Ascending aorta (tissue), 2 donors: ENCODE measurements at places on chromosomes 7 and 10.

- DNase-seq: no peak
Observed at GRCh38 chr7:8131694-8132605, 130.0 kb downstream of the ICA1 start.

DNA sequence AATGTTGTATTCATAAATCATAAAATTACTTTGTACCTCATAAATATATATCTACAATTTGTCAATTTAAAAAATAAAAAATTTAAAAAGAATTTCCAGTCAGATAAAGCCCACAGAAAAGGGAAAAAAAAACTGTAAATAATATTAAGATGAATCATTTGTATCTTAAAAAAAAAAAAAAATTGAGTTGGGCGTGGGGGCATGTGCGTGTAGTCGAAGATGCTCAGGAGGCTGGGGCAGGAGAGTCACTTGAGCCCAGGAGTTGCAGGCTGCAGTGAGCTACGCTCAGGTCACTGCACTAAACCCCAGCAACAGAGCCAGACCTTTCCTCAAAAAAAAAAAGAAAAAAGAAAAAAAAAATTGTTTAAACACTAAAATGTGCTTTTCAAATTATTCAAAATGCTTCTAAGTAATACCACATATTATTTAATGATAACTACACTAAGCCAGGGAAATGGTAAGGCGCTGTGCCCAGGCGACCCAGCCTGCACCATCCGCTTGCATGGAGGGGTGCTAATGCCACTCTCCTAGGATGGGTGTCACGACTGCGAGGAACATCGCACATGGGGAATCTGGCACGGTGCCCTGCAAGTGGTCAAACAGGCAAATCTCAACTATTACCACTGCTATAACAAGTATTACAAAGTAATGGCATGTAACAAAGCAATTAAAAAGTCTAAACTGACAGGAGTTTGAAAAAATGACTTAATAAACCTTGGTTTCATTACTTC, 15.4 kb downstream of the GLUD1 start:
- DNase-seq: no peak

DNA sequence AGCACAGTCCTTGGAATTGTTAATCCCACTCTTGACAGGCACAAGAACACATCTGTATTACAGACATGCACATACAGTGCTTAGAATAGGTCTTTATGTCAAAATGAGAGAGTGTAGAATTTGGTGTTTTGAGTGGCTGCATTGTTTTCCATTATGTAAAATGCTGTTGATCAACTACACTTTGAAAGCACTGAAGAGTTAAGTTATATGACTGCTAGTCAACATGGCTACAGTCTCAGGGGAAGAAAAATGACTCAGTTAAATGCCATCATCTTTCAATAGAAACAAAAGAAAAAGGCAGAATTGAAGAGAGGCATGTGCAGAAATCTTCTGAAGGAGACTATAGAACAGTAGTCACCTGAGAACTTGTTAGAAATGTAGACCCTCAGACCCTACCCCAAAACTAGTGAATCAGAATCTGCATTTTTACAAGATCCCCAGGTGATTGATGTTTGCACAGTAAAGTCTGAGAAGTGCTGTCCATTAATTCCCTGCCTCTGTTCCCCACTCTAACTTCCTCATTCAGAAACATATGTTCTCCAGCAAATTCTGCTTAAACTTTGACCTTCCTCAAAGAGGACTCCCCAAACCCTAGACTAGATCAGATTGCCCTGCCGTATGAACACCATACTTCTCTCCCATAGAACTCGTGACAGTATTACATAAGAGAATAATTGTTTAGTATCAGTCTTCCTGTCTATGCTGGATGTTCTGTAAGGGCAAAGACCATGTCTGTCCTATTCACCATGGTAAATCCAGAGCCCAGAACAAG, 16.0 kb downstream of the SND1 start:
- no peak for DNase-seq

DNA sequence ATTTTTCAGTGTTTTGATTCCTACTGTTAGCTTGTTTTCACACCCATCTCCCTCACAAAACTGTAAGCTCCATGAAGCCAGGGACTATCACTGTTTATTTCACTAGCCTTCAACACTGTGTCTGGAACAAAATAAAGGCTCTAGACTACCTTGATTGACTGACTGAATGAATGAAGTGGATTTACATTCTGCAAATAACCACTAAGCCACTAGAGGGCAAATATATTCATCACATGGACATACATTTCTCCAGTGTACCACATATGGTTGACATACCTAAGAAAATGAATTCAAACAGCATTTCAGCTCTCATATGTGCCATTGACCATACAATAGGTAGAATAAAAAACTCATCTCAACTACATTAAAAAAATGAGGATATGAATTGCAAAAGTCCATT, 185.9 kb downstream of the RAB11FIP2 start:
- no peak for DNase-seq

DNA sequence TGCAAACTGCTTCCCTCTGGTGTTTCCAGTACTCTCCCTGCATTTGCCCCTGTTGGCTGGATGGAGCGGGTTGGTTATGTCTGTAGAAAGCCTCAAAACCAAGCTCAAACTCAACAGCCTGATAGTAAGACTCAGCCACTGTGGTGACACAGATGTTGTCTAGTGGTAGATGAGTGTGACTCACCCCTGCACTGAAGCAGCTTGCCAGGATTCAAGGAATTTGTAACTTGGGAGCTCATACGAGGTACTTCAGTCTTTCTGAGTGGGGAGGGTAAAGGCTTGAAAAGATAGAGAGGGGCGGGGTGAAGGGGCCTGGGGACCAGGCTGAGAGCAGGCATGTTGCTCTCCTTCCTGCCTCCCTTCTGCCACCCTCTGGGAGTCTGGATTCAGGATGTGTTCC, 22.9 kb upstream of the AQP1 start:
- peak; percentile 90 for DNase-seq

DNA sequence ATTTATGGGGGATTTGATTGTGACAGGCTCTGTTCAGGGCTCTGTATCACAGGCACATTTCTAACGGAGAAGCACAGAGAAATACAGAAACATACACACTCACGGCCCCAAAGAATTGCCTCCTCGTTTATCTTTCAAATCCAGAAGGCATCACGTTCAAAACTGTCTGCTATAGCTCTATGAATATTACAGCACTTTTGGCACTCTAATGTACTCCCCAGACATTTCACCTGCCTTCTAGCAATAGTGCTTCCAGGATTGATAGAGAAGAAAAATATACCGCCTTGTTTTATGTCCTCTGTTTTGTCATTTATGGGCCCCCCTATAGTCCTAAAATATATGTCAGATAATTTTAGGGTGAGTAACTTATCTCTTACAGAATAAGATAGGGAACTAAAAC, 947.5 kb downstream of the ANKRD7 start:
- no peak for DNase-seq

GRCh38 chr7:150738092-150738491, 874 bp downstream of the GIMAP5 start:
- no peak for DNase-seq

GRCh38 chr7:107744345-107744750, 406 bp downstream of the CBLL1 start:
- DNase-seq: no peak

DNA sequence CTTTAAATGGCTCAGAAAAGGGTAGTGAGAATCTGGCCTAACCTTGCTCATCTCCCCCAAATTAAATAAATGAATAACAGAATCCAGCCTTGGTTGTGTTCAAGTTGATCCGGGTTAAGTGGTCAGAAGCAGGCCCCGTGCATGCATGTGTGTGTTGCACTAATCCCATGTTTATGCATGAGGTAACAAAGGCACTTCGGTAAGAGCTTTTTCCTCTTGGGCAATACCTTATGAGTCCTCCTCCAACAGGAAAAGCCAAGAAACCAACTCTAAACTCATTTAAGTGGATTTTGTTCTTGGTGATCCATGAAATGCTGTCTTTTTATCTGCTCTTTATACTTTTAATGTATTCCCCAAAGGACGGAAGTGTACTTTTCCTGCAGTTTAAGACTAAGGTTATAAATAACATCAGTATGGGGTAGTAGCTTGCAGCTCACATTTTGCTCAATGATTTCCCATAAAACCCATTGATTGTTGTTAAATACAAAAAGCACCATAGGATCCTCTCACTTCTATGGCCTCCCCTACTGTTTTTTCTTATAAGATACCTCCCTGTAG, 104.9 kb upstream of the YAE1 start:
- DNase-seq: no peak
